ENCODE measurements at places on chromosomes 1 and 21.

- DNase-seq, result no peak
Observed at GRCh38 chr21:42472521-42472920, 23.5 kb downstream of the RSPH1 start.

GRCh38 chr21:41726970-41727783 lies 39.7 kb downstream of the RIPK4 start:
- no peak for DNase-seq

DNA sequence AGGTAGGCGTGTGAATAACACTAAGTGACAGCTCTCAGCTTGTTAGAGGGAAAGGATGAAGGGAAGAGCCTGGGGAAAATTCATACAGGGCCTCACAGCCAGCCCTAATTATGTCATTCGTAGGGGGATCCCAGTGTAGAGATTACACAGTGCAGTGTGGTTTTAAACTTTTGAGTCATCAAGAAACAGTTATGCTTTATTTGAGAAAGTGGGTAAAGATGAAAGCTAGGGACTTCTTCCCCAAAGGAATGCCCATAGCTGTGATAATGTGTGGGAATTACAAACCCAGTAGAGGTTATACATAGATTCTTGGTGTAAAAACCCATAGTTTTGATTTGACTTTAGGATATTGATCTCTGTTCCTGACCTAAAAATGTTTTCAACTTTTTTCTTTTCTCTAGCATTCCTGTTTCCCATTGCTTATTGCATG lies 1.9 kb downstream of the TTF2 start:
- DNase-seq, result no peak

DNA sequence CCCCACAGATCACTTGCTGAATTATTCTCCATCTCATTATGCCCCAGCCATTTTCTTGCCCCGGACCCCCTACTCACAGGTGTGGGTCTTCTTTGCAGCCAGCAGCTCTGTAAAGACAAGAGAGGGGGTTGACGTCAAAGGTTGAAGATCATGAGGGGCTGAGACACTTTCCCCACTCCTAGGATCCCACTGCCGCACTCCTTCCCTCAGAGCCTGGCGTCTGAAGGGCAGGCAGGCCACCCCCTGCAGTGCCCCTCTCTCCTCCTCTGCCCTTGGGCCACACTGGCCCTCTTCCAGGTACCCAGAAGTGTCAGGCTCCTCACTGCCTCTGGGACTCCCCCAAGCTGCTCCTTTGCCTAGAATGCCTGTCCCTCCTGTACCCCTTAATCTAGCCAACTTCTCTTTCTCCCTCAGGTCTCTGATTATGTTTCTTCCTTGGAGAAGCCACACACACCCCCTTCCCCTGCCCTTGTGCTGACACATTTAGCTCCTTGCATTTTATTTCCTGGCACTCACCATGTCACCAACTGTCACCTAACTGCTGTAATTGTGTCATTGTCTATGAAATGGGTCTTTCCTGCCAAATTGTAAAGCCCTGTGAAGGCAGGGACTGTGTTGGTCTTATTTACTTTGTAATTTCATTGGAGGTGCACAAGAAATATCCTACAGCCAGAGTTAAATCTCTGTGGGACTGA lies 2.1 kb downstream of the RORC start:
- no peak for DNase-seq

- DNase-seq, result no peak
Observed at GRCh38 chr1:4736254-4736653, 81.8 kb downstream of the AJAP1 start.
